ENCODE measurements at places on chromosomes 6 and 20. TPM values are rescaled to one million over a fixed set of nuclear protein-coding genes. Genes with fewer than 3 reads are reported as not detected.

The STAU1 gene
- total RNA-seq: 74.3 TPM

The FAM229B gene
- total RNA-seq: 14.4 TPM

The ABCF1 gene
- 58.2 TPM for total RNA-seq

The RBBP8NL gene
- not detected for total RNA-seq

The KHDC1L gene
- not detected for total RNA-seq

The HIVEP2 gene
- total RNA-seq: 13.1 TPM
